ENCODE measurements at places on chromosomes 12 and 14.

DNA sequence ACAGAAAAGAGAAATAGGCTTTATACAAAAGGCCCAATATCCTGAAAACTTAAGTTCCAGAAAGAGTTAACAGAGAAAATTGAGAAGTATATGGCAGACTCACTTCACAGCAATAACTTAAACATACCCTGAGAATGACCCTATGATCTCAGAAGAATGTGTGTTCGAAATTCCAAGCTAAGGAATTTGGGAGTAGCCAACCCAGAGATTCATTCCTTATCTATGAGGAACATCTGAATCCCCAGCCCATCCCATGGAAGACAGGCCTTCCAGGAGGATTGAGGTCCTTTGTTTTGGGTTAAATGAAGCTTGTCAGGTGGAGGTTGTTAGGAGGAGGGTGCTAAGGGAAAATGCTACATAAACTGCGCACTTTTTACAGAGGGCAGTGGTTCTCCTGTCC lies 7.5 kb upstream of the SAV1 start:
- DNase-seq: no peak

DNA sequence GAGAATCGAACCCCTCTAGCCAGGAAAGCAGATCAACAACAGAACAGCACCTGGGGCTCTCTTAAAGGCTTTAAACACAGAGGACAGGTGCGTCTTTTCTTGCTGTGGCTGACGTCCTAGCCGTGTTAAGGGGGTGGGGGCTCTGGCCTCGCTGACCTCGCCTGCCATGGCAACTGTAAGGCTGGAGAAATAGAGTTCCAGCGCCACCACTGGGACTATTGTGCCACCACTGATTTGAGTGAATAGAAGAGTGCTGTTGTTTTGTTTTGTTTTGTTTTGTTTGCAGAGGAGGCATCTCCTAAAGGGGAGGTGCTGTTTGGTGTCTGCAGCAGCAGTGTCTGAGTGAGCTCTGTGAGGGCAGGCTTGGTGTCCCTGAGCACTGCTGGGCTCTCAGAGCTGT lies 34.2 kb upstream of the PRMT8 start:
- no peak for DNase-seq

GRCh38 chr12:71371122-71371521 lies 68.5 kb upstream of the LGR5 start:
- DNase-seq: peak; percentile 28

- no peak for DNase-seq
These were observed 4.3 kb downstream of the FRS2 start for GRCh38 chr12:69474456-69474855.

GRCh38 chr14:34496679-34497513 lies 34.9 kb upstream of the SPTSSA start:
- DNase-seq: peak; percentile 100

DNA sequence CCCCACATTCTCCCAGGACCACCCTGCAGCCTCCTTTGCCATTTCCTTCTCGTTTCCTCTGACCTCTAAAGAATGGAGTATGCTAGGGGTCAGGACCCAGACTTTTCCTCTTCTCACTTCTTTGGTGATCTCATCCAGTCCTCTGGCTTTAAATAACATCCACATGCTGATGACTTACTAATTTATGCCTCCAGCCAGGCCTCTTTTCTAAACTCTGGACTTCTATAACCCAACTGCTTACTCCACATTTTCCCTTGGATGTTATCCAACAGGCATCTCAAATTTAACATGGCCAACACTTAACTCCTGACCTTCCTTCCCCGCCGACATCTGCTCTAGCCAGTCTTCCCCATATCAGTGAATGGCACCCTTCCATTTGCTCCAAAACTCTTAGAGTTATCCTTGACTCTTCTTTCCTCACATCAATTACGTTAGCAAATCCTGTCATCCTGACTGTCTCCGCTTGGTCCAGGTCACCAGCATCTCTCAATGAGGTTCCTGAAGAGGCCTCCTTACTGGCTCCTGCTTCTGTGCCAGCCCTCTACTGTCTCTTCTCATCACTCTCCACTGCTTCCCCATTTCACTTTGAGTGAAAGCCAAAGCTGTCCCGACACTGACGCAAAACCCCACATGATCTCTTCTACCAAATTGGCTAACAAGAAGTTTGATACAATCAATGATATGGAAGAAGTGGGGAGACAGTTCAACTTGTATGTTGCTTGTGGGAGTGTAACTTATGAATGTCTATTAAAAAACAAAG lies 42.7 kb downstream of the TMBIM6 start:
- DNase-seq: peak; percentile 91

DNA sequence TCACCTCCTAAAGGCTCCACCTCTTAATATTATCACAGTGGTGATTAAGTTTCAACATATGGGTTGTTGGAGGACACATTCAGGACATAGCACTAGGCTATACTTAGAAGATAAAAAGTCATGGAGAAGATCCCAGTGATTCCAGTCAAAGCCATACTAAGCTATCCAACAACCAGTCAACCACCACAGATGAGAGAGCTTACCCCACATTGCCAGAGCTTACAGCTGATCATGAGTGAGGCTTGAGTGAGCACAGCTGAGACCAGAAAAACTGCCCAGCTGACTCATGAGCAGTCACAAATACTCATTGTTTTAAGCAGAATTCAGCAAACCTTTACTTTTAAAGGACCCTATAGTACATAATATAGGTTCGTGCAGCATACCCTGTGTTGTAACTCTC lies 85.1 kb downstream of the DRAM1 start:
- peak; percentile 71 for DNase-seq

DNA sequence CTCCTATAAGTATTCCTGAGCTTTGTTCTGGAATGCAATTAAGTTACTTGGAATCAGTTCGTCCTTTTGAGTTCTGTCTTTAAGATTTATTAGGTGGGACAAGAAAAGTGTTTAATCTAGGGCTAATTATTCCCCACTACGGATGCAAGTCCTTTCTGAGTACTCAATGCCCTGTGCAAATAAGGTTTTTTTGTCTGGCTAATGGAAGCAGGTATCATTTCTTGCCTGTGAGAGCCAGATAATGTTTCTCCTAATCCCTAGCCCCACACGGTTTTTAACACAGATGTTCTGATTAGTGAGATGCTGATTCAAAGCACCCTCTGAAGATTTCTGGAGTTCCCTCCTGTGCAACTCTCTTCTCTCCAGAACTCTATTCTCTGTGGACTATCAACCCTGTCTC lies 296.6 kb upstream of the PRICKLE1 start:
- DNase-seq: no peak

GRCh38 chr12:114767084-114767760 lies 83.2 kb upstream of the TBX3 start:
- DNase-seq: no peak

GRCh38 chr12:2393996-2394395 lies 341.2 kb downstream of the CACNA1C start:
- no peak for DNase-seq

- DNase-seq: peak; percentile 52
These were observed 85.3 kb downstream of the SLC25A47 start for GRCh38 chr14:100408350-100409002.

DNA sequence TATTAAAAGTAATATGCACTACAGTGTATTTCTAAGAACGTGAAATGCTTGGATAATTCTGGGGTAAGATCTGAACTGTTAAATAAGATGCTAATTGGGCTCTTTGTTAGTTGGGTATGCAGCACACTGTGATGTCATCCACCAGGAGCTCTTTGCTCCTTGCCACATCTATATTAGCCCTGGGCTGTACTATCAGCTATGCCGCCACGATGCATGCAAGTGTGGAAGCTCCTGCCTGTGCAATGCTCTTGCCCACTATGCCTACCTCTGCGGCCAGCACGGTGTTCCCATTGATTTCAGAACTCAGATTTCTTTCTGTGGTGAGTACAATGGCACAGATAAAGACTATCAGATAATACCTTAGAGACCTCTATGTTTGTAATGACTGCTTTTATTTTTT lies 165.6 kb downstream of the OTOGL start:
- no peak for DNase-seq

- peak; percentile 79 for DNase-seq
These were observed 57.5 kb downstream of the ZNF664 start for GRCh38 chr12:124030510-124030909.

- DNase-seq: no peak
These were observed 77.0 kb upstream of the OVCH1 start for GRCh38 chr12:29574500-29574899.

DNA sequence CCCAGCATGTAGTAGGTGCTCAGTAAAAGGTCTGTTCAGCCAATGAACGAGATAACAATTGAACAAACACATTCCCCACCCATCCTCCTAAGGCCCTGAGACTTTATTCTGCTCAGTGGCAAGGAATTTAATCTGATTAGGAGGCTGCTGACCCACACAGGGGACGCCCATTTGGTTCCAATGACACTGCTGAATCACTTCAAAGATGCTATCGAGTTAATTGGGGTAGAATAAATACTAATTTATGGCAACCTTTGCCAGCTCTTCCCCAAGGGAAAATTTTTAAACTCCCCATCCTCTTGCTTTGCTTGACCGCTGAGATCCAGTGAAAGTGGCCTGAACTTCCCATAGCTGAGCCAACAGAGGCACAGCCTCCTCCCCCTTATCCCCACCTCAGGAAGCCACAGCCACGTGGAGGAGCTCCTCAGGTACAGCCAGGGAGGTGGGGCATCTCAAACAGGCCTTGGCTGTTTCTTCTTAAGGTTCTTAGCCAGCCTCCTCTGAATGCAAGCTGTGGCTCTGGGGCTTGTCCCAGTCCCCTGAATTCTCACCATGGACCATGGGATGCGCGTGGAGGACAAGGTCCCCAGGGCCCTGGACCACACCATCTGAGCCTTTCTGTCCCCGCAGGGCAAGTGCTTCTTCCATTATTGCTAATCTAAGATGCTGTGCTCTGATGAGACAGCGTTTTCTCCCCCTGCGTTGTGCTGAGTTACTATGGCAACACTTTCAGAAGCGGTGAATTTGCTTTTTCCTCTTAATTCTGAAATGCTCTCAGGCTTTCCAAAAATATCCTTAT lies 26.7 kb downstream of the C14orf132 start:
- no peak for DNase-seq

DNA sequence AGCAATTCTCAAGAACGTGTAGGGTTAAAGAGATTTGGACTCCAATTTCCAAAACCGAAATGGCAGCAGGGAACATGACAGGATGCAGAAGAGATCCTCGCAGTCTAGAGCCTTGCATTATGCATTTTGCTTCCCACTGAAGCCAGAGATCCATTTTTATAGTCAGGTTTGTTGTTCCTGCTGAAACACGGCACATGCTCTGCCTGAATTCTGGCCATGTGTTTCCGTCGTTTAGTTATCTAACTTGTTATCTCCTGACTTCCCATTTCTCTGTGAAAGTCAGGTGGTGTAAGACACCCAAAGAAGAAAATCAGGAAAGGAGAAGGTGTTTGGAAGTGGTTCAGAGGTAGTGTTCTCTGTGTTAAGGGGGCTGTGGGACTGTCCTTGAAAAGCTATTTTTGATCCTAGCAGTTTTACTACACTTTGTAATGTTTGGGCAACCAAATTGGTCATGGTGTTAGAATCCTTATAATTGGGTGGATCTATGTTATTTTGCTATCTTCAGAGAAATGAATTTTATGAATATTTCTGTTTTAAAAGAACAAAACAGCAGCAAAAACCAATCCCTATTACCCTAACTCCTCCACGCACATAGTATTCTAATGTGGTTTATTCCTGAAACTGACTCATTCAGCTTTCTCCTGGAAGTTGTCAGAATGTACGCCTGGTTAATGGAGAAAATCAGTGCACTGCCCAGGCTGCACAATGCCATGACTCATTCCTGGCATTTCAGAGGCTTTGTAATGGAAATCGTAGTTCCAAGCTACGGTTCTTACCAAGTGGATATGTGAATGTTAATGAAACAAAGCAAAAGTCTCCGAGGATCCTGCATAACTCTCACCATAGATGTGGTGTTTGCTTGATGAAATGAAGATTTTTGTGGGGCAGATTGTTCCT lies 110.1 kb downstream of the SAMD4A start:
- peak; percentile 97 for DNase-seq

- peak; percentile 26 for DNase-seq
These were observed 29.5 kb downstream of the TSPAN8 start for GRCh38 chr12:71128191-71128788.

DNA sequence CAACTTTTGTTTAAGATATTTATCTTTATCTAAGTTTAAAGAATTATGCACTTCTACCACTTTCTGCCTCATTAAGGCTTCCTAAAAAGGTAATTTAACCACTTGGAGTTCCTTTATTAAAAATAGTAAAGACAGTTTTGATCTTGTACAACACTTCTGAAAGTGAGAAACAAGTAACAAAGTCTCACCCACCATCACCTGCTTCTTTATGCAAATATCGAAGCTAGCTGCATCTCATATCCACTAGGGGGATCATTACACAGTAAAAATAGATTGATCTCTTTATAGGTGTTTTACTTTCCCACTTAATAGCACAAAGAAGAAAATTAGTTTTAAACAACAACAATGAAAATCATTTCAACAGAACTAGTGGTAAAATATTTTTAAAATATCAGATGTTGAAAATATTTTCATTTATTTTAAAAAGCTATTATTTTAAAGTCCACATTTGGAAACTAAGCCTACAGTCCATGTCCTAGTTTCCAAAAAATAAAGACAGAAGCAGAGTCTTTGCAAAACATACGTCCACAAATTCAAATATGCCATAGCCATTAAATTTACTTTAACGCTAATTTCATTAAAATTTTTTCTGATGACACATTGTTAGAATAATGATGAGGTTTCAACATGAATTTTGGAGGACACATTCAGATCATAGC lies 160.0 kb upstream of the SOX5 start:
- peak; percentile 43 for DNase-seq

DNA sequence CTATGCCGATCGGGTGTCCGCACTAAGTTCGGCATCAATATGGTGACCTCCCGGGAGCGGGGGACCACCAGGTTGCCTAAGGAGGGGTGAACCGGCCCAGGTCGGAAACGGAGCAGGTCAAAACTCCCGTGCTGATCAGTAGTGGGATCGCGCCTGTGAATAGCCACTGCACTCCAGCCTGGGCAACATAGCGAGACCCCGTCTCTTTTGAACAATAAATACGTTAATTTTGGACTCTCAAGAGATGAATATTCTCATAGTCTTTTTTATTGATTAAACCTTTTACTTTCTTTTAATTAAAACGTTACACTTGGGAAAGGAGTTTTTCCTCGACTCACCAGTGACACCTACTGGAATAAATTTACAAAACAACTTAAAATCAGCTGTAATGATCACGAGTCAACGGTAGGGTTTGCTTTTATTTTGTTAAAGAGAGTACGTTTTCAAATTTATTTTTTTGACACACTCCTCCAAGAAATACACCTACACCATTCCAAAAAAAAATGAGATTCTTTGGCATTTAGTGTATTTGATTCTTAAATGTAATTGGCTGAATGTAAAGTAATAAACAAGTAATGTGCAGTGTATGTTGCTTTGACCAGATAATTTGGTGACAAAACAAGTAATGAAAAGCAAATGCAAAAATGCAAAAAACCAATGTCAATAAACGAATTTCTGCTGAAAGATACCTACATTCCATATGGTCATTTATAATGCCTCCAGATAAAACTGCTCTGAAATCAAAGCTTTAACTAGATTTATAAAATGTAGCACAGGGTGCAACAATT lies 687 bp upstream of the RPS29 start:
- DNase-seq: peak; percentile 82

Data from fibroblast of mammary gland (primary cell).